ENCODE measurements at places on chromosomes 1 and 21.

DNA sequence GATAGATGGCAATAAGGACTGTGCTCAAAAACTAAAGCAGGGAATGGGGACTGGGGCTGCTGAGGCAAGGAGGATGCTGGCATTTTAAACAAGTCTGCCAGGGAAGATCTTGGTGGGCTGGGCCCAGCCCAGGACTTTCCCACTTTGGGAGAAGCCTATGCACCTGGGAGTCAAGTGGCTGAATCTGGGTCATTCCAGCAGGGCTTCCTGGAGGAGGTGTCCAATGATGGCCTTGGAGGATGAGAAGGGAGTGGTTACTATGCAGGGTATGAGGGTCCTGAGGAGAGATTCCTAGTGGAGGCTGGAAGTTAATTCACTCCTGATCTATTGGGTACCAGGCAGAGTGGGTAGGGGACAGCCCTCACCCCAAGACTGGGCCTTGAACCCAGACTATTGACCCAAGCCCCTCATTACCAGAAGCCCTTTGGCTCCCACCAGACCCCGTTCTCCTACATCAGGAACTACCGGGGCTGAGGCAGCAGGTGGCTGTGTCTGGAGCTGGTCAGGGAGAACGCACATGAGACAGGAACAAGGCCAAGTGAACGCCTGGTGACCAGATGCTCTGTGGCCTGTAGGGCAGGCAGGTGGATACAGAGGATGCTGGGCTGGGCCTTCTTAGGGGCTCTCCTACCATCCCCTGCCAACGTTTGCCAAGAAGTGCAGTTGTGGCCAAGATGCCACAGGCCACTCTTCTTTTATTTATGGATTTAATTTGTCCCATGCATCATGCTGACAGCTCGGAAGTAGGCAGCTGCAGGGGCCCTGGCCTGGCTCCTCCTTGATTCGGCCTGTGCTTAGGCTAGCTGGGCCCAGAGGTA lies 18.3 kb upstream of the LRP8 start:
- DNase-seq: no peak

GRCh38 chr1:156489166-156489934 lies 11.2 kb downstream of the MEF2D start:
- DNase-seq: peak; percentile 60

GRCh38 chr1:230858236-230858820 lies 10.0 kb downstream of the C1orf198 start:
- DNase-seq: no peak

- no peak for DNase-seq
Measured at GRCh38 chr1:206002160-206002559, 1.0 kb downstream of the RAB7B start.

DNA sequence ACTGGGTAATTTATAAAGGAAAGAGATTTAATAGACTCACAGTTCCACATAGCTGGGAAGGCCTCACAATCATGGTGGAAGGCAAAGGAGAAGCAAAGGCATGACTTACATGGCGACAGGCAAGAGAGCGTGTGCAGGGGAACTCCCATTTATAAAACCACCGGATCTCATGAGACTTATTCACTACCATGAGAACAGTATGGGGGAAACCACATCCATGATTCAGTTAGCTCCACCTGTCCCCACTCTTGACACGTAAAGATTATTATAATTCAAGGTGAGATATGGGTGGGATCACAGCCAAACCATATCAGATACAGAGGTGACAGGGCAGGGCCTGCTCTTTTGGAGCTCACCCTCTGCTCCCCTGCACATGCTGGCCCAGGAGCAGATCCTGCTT lies 31.4 kb upstream of the TMEM61 start:
- DNase-seq: no peak

GRCh38 chr1:193275773-193276172 lies 89.4 kb upstream of the B3GALT2 start:
- DNase-seq: no peak

DNA sequence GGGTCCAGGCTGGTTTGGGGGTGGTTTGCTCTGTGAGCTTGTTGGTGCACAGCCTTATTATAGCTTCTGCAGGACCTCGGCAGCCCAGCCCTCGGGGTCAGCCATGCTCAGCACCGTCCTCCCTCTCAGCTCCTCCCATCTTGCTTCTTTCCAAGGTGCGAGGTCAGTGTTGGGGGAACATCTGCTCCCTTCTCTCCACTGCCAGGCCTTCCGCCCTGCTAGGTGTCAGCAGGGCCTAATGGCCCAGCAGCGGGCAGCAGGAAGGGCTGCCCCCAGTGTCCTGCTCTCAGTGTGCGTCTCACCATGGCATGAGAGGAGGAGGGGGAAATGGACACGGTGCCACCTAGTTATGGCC lies 36.5 kb upstream of the LRRC3 start:
- no peak for DNase-seq

DNA sequence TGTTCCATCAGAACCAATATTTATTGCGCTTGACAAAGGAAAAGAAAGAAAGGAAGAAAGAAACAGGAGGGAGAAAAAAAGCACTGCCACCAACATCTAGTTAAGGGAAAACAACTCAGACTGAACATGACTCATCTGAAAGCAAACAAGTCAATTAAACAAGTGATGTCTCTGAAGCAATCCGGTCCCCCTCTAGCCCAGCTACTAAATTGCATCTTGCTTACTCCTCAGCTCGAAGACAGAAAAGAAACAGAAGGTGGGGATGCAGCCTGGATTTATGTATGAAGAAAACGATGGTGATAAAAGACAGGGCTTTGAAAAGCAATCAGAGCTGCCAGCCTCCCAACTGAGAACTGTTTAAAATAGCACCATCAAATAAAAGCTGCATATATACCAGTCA lies 188.2 kb downstream of the OMA1 start:
- DNase-seq: no peak

GRCh38 chr1:184761969-184762485 lies 7.4 kb upstream of the EDEM3 start:
- no peak for DNase-seq

- DNase-seq: no peak
Measured at GRCh38 chr1:156245451-156246232, 2.2 kb downstream of the PAQR6 start.

- DNase-seq: no peak
Measured at GRCh38 chr1:46484783-46485490, 4.7 kb upstream of the DMBX1 start.

DNA sequence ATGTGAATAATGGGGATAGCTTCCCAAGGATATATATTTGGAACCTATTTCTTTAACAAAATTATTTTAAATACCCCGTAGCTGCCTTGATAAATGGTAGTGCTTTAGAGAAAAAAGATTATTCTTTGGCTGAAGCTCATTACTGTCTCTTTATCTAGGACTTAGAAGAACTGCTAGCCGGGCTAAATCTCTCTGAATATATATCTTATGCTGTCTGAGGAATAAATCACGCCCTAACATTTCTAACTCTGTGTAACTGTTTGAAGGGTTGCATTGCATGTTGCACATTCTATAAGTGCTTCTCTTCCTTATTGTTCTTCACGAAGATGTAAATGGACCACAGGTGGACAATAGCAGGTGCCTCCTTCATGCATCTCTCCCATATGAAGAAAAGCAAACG lies 585.0 kb upstream of the ZP4 start:
- no peak for DNase-seq

- DNase-seq: no peak
Measured at GRCh38 chr1:211333906-211334305, 7.3 kb downstream of the TRAF5 start.

DNA sequence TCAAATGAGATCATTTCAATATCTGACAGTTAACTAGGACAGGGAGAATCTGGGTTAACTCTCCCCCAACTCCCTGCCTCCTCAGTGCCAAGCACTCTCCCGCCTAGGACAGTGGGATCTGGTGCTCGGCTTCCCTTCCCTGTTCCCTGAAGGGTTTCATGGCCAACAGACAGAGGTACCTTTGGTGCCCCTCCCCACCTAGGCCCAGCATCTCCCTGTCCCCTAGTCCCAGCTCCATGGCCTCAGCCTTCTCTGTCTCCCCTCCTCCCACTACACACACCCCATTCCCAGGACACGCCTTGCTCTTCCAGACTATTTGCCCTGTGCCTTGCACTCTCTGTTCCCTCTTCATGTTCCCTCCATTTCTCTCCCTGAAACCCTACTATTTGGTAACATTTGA lies 77.1 kb downstream of the CD247 start:
- no peak for DNase-seq

DNA sequence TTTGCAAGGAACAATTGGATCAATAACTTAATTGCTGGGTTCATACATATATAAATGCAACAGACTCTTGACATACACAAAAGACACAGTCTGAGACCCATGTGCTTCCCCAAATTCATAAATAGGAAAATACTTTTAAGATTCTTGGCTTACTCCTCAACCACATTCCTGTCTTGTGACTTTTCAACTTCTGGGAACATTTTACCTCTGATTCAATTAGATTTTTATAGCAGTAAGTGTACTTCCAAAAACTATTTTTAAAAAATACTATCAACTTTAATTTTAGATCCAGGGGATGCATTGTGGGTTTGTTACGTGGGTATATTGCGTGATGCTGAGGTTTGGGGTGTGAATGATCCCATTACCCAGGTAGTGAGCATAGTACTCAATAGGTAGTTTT lies 406.7 kb downstream of the RPS6KC1 start:
- DNase-seq: no peak

GRCh38 chr1:56062625-56063024 lies 516.7 kb downstream of the PLPP3 start:
- no peak for DNase-seq

GRCh38 chr1:184590163-184590750 lies 164.4 kb downstream of the EDEM3 start:
- DNase-seq: no peak

- DNase-seq: no peak
Measured at GRCh38 chr1:205137901-205138300, 16.1 kb upstream of the RBBP5 start.

- no peak for DNase-seq
Measured at GRCh38 chr1:233354983-233355382, 27.5 kb downstream of the MAP3K21 start.

GRCh38 chr1:89763649-89763986 lies 57.2 kb upstream of the LRRC8D start:
- DNase-seq: no peak

DNA sequence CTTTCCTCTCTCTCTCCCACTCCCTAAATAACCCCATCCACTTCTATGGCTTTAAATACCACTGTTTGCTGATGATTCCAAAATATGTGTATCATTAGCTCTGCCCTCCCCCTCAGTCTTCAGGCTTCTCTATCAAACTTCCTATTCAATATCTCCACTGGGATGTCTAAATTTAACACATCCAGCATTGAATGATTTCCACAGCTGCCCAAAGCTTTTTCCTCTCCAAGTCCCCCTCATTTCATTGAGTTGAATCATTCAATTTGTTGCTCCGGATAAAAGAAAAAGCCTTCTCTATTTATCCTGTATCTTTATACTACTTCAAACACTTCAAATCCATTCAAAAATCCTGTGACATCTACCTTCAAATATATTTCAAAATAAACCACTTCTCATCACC lies 225.0 kb downstream of the SEC16B start:
- no peak for DNase-seq

- no peak for DNase-seq
Measured at GRCh38 chr1:183126000-183126366, 60.1 kb upstream of the LAMC2 start.

GRCh38 chr1:81760477-81761097 lies 40.1 kb upstream of the ADGRL2 start:
- peak; percentile 4 for DNase-seq

DNA sequence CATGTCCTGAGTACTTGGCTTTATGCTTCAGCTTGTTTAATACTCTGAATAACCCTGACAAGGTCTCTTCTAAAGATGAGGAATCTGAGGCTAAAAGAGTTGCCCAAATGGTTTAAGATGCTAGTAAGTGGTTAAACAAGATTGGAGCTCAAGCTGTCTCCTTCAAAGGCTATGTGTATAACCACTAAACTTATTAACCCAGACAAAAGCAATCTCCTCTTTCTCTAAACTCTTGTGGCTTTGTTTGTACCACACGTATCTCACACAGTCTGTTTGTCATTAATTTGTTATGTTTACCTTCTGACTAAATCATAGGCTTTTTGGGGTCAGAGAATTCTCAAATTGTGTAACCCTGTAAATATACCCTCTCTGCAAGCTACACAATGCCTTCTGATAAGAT lies 89.9 kb downstream of the HMCN1 start:
- no peak for DNase-seq

GRCh38 chr1:204848579-204848978 lies 22.1 kb upstream of the NFASC start:
- no peak for DNase-seq

- no peak for DNase-seq
Measured at GRCh38 chr1:247365023-247365422, 33.4 kb upstream of the ZNF496 start.

GRCh38 chr1:32901823-32902534 lies 790 bp upstream of the TMEM54 start:
- no peak for DNase-seq

- no peak for DNase-seq
Measured at GRCh38 chr1:111735858-111736544, 3.2 kb downstream of the INKA2 start.

GRCh38 chr1:54219688-54220003 lies 19.7 kb downstream of the MRPL37 start:
- no peak for DNase-seq

DNA sequence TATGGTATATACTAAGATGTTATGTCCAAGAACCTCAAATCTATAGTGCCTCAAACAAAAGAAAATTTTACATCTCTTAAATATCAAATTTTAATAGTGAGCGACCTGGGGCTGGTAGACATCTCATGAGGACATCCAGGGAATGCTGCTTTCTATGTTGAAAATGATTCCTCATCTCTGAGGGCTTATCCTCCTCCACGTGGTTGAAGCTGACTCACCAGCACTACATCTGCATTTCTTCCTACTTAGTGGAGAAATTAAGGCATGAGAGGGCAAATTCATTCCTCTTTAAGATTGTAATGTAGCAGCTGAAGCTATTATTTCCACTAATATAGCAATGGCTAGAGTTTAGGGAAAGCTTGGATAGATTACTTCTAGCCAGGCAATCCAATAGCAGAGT lies 529.5 kb downstream of the COL11A1 start:
- DNase-seq: no peak

DNA sequence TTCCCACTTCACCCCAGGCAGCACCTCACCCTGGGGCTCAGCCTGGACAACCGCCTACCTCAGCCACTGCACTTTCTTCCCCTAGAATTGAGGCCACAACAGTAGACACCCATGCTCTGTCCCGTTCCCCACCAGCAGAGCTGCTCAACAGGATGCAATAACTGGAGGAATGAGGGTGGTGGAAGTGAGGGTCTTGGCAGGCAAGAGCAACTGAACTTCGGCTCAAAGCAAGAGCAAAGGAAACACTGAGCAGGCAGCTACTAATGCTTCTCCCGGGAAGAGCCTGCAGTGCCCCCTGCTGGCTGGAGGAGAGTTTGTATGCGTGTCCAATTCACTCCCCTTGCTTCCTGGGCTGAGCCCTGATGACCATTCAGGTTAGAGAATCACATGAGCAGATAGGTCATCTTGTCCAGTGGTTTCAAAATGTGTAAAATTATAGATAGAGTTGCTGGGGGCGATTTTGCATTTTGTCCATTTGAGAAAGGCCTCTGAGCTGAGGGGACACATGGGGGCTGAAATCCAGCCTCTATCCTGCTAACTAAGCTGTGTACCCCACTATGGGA lies 13.9 kb downstream of the NT5C1A start:
- peak; percentile 49 for DNase-seq

- no peak for DNase-seq
Measured at GRCh38 chr1:58030456-58030855, 516.1 kb downstream of the OMA1 start.
